ENCODE measurements at places on chromosomes 16 and 17. TPM values are rescaled to one million over a fixed set of nuclear protein-coding genes. Genes with fewer than 3 reads are reported as not detected.

- no peak for DNase-seq
Observed at GRCh38 chr17:5854871-5855554, 215.2 kb upstream of the WSCD1 start.

DNA sequence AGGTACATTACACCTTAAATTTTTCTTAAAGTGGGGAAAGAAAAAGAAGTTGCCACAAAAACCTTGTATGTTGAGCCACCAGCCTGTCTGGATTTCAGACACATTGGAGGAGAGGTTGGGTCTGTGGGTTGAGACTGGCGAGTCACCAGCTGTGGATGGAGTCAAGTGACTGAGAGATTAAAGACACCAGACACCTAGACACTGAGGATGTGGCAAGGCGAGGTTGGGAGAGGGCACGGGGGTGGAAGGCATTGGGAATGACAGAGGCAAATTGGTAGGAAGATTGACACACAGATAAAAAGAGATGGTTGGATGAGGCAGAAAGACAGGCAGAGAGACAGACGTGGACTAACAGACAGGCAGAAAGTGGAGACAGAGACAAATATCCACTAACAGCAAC, 49.6 kb downstream of the KCNJ12 start:
- no peak for DNase-seq

GRCh38 chr16:12584488-12585233, 219.0 kb downstream of the CPPED1 start:
- DNase-seq = no peak

DNA sequence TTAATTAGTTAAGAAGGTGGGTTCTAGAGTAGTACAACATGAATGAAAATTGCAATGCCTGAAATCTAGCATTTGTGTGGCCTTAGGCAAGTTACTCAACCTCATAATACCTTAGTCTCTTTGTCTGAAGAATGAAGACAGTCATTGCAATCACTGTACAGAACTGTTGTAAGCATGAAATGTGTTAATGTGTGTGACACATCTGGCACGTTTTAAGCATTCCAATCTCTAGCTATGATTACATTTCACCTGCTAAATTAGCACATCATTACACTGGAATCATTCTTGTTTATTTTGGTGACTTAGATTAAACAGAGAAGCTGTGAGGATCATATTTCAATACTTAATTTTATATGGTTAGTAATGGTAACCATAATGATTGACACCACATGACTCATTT, 629.7 kb upstream of the KIF2B start:
- DNase-seq = no peak

Gene NPIPB6
- 0.69 TPM for polyA plus RNA-seq

Gene IL34
- 0.48 TPM for polyA plus RNA-seq

GRCh38 chr16:50500171-50500874, 47.9 kb upstream of the NKD1 start:
- no peak for DNase-seq

GRCh38 chr17:82267575-82268379, 5.7 kb downstream of the CSNK1D start:
- peak; percentile 95 for DNase-seq

Gene EPX
- not detected for polyA plus RNA-seq

DNA sequence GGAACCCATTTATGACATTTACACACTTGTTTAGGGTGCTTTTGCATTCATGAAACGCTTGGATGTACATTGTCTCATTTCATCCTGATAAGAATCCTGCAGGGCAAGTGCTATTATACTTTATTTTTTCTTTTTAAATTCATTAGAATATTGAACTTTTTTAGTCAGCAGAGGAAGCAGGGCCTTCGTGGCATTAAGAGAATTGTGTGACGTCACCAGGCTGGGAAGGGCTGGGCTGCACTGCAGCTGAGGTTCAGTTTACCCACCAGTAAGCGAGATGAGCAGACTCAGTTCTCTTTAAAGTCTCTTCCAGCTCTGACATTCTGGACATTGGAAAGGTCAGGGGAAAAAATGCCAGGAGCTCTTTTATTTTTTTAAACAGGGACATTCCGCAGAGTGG, 159.0 kb downstream of the MRM1 start:
- no peak for DNase-seq

Gene HOXB4
- polyA plus RNA-seq = 1.8 TPM

GRCh38 chr17:58096892-58097291, 13.7 kb downstream of the DYNLL2 start:
- DNase-seq = no peak

Gene TUBB3
- 70.0 TPM for polyA plus RNA-seq

- DNase-seq = no peak
Observed at GRCh38 chr17:75319904-75320691, 30.9 kb upstream of the SLC25A19 start.

DNA sequence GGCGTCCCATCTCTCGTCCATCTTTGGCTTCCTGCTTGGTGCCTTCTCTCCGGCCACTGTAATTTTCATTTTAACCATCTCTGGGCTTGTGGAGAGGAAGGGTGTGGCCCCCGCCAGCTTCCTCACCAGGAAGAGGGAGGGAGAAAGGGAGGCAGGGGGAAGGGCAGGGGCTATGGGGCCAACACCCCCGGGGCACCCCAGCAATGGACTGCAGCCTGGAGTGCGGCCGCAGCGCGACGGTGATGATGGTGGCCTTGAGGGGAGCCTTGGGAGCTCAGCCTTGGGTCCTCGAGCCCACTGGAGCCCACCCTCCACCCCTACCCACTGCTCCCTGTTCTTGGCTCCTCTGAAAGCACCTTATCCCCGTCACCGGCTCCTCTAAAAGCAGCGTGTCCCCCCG, 9.5 kb downstream of the METRNL start:
- no peak for DNase-seq

Gene KRTAP9-2
- not detected for polyA plus RNA-seq

GRCh38 chr17:378068-378467, 25.5 kb upstream of the RPH3AL start:
- no peak for DNase-seq

DNA sequence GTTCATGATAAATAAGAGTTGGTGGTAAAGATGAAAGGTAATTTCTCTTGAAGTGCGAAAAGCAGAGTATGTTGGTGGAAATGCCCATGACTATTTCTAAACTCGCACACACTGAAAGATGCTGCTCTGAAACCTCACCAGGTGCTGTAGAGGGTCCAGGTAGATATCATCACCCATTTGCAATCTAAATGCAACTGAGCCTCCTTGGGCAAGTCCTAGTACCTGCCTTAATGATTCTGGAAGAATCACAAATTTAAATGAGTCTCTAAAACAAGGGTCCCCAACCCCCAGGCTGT, 5.9 kb upstream of the MMD start:
- no peak for DNase-seq

DNA sequence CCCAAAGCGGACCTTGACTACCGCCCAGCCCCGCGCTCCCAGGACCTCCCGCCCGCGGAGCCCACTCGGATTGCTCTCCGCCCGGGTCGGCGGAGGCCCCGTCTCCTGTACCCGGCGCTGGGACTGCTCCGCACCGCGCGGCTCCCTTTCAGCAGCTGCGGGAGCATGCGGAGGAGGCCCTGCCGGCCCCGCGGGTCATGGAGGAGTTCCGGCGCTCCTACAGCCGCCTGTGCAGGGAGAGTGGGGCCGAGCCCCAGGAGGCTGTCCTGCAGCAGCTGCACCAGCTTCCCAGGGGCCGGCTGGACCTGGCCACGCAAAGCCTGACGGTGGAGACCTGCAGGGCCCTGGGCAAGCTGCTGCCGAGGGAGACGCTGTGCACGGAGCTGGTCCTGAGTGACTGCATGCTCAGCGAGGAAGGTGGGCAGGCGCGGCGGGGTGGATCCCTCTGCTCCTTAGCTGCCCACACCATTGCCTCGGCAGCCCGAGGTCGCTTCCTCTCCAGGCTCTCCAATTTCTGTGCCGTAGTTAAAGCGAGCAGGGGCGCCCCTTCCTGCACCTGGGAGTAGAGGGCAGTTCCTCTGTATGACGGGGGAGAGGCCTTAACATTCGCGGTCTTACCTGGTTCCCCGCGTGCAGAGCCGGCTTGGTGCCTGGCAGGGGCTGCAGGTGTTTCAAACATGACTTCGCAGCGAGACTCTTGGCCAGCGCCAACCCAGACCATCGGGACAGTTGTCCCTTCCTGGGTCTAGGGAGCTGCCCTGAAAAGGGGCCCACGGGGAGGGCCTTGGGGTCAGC, 539 bp downstream of the LRRC45 start:
- peak; percentile 55 for DNase-seq

Gene ABCC12
- polyA plus RNA-seq = not detected

DNA sequence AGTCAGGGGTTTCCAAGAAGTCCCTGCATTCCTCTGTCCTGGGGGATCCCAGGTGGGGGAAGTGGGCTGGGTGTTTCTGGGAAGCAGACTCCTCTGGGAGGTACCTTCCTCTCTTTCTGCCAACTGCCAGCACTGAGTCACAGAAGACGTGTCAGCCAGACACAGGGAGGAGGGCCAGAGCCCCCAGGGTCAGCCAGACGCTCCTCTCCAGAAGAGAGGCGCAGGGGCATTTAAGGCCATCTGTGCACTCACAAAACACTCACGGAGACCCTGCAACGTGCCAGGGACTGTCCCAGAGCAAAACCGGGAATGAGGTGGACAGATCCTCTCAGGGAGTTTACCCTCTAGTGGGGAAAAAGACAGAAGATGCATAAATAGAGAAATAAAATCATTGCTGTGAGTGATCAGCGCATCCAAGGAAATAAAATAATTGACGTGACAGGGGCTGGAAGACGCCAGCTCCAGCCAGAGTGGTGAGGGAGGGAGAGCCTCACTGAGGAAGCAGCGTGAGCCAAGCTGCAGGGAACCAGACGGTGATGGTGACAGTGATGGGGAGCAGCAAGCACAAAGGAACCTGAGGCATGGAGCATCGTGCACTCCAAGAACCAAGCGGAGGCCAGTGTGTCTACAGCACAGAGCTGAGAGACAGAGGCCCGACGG, 105.4 kb downstream of the ZNF423 start:
- no peak for DNase-seq

Gene SLC38A8
- polyA plus RNA-seq = not detected

DNA sequence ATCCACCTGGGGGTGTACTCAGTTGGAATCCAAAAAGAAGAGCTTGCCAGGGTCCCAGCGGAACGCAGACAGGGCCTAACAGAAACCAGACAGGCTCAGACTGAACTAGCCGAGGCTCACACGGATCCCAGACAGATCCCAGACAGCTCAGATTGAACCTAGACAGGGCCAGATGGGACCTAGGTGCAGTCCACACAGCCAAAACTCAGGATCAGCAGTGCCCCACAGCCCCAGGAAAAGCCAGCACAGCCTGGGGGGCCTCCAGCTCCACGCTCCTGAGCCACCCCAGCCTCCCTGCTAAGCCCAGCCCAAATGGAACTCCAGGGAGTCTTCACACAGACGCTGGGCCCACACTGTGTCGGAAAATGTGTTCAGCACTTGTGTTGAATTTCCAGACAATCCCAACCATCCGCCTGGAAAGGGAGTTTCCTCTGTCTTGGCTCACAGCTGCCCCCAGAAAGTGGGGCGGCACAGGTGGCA, 7.5 kb downstream of the STX1B start:
- DNase-seq = no peak

Gene KRTAP4-1
- polyA plus RNA-seq = not detected

DNA sequence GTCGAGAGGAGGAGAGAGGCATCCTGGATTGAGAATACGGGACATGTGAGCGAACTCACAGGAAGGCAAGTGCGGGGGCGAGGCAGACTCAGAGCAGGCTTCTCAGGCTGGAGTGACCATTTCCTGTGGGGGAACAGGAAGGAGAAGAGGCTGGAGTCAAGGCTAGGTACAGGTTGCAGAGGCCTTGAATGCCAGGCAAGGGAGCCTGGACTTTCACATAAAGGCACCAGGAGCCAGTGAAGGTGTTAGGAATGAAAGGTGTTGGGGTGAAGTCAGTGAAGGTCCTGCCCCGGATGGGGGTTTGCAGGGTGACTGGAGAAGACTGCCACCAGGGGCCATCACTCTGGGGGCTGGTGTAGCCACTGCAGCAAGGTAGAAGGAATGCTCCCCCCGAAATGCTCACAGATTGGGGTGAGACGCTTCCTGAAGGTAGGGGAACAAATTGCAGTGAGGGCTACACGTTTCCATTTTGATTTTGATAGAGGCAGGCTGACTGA, 5.3 kb upstream of the GPRC5C start:
- no peak for DNase-seq

DNA sequence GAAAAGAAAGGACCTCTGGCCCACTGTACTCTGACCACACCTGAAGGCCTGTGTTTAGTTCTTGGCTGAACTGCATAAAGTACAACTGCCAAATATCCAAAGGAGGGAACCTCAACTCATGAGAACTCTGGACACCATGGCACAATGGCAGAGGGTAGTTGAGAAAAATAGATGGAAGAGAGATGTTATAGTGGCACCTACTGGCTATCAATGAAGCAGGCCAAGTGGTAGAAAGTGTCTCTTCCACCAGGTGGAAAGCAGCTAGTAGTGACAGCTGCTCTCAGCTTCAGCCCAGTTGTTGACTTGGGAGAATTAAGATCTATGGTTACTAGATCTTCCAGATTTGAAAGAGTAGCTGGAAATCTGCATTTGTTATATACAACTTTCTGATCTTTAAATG, 3.2 kb downstream of the MED31 start:
- DNase-seq = no peak

Gene CD300LF
- polyA plus RNA-seq = 0.44 TPM

DNA sequence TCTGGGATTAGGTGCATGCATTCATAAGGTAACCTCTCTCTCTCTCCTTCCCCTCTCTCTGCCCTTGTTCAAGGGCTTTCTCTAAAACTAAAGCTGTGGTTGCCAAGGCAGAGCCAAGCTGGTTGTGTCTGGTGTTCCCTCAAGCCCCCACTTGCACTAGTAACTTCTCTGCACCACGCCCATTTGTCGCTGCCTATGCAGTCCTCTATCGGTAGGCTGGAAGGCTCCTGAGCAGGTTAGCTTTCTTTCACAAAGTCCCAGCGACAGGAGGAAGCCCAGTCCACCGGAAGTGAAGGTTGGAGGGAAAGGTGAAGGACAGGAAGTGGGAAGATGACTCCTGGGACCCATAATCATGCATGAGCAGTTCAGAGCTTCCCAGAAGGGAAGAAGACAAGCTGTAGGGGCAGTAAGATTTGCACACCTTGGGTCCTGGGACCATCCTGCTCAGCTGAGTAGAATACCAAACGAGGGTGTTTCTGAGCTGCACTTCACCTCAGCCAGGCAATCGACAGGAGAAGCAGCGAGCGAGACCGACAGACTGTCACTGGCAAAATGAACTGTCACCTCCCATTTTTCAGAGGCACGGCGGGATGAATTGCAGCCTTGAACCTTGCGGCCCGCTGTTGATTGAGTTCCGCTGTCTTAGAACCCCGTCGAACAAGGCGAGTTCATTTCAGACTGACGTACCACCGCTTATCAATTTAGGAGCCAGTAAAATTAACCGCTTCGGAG, 14.7 kb upstream of the SKAP1 start:
- no peak for DNase-seq

Gene PTX4
- polyA plus RNA-seq = not detected

Gene DNAH3
- polyA plus RNA-seq = 0.02 TPM

DNA sequence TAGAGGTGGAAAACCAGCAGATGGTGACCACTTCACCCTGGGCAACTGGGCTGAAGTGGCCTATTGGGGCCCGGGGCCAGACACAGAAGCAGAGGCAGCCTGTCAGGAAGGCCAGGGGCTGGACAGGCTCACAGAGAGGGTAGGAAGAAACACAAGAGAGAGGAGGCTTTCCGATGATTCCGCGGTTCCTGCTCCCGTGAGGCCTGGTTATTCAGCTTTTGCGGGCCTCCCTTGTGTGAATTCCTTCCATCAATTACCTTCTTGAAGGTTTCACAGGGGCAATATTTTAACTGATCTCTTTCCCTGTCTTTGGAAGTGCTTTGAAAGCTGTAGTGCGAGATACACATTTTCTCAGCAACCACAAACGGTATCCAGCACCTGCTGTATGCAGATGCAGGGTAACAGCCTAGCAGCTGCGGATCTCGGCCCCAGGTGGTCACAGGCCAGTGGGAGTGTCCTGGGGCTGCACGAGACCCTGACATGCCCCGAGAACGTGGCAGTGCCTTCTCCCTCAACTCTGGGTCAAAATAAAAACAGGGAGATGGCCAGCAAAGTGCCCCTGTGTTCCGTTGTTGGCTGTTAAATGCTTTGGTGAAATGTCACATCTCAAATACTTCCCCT, 11.6 kb upstream of the CMIP start:
- DNase-seq = no peak

Data from hepatocyte (in vitro differentiated cells).